ENCODE measurements at places on chromosomes 4 and X.

DNA sequence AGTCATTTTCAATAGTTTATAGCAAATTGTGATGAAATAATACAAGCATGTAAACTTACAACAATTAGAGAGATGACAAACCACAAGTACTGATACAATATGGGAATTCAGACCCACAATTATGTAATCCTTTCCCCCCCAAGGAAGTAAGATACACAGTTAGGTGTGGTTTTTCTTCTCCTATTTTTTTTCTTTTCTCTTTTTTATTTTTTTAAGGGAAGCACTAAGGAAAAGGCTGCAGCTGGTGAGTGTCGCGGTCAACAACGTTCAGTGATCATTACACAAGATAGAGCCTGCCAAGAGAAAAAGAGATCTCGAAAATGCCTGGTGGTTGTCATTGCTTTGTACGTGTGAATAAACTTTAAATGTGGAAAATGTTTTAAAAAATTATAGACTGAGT, 9.8 kb downstream of the NDNF start:
- no peak for DNase-seq

DNA sequence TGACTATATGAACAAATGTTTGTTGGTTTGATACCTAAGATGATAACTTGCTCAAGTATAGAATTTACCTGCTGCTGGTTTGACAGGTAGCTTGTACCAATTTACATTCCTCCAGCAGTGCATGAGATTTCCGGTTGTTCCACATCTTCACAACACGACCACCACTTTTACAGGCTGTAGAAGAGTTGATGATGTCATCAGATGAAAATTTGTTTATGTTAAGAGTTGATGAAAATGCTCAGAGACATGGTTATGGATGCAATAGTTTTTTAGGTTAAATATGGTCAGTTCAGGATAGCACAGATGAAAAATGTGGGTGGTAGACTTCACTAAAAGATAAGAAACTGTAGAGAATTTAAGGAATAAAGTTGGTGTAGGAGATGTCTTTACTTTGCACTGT, 468.3 kb downstream of the PCDH18 start:
- DNase-seq: no peak

GRCh38 chr4:176014583-176015108, 51.0 kb upstream of the WDR17 start:
- no peak for DNase-seq

DNA sequence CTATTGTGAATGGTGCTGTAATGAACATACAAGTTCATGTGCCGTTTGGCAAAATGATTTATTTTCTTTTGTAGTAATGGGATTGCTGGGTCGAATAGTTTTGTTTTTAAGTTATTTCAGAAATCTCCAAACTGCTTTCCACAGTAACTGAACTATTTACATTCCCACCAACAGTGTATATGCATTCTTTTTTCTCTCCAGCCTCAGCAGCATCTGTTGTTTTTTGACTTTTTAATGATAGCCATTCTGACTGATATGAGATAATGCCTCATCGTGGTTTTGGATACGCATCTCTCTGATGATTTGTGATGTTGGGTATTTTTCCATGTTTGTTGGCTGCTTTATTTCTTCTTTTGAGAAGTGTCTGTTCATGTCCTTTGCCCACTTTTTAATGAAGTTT, 246.3 kb upstream of the ADGRL3 start:
- DNase-seq: no peak

DNA sequence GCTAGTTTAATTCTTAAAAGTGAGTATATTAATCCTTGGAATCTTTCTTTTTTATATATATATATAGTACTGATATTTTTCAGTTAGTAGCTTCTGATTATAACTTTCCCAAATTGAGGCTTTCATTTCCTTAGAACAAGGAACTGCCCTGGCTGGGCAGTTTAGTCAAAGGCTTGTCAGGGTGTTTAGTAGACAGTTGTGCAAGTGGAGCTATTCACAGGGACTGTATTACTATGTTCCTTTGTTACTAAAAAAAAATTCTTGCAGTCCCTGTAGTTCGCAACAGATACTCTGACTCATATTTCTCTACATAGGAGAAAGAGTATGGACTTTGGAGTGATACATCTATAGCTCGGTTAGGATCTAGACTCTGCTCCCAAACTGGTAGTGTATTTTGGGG, 20.8 kb downstream of the USO1 start:
- DNase-seq: no peak

DNA sequence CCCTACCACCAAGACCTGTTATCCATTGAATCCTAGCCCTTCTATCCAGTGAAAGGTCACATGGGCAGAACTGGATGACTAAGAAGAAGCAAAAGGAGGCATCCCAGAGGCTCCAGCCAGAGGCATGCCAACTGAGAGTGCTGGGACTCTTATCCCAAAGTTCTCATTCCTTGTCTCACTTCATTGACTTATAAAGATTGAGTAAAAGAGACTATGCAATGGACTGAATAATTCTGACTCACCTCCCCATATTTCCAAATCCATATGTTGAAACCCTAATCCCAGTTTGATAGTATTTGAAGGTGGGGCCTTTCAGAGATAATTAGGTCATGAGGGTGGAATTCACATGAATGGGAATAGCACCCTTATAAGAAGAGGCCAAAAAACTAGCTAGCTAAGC, 131.4 kb downstream of the COL25A1 start:
- DNase-seq: no peak

DNA sequence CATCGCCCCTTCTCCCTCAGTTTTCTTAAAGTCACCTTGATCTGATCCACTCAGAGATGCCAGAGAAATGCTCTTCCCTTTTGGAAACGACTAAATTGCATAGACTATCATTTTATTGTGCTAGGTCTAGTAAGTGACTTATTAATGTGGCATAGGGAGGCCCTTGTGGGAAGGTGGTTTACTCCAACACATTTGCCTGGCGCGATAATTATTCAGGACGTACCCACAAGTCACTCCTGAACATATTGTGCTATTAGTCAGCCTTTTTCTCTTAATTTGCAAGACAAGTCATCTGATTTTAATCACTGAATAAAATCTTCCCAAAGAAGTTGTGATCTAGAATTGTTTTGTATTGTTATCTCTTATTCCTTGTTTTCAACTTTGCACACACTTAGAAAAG, 7.6 kb downstream of the ENPEP start:
- no peak for DNase-seq

DNA sequence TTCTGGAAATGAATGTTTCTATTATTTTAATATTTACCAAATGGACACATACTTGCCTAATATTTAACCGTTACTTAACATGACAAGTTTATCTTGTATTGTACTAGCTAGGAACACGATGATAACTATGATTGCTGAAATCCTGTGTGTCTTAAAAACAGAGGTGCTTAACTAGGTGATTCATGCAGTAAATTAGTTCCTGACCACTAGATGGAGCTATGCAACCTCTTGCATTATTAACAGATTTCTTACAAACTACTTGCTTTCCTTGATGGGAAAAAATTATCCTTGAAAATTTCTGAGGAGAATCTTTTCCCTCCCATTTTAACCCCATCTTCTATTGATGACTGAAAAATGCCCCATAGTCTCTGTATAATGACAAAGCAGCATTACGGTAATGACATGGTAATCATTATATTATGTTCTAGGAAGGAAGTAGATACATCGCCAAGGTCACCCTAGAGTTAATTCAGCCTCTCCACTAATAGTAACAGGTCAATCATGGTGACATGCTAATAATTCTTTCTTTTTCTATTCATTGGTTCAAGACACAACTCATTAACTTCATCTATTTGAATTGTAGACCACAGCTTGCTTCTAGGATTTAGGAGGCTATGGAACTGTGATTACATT, 844.2 kb downstream of the RAPGEF2 start:
- peak; percentile 54 for DNase-seq

DNA sequence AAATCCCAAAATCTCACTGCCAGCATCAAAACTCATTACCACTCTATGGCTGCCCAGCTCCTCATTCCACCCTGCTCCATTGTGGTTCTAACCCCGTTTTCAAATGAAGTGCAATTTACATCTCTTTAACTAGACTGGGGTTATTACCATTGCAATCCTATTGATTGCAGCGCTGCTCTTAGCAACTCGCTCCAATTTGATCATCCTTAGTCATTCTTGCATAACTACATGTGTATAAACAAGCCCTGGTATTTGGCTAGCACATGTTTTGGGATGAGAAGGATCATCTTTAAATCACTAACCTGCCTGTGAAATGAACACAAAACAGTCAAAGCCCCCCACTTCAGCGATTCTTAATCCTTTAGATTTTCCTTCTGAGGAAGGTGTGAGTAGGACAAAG, 340.1 kb upstream of the PPARGC1A start:
- no peak for DNase-seq

DNA sequence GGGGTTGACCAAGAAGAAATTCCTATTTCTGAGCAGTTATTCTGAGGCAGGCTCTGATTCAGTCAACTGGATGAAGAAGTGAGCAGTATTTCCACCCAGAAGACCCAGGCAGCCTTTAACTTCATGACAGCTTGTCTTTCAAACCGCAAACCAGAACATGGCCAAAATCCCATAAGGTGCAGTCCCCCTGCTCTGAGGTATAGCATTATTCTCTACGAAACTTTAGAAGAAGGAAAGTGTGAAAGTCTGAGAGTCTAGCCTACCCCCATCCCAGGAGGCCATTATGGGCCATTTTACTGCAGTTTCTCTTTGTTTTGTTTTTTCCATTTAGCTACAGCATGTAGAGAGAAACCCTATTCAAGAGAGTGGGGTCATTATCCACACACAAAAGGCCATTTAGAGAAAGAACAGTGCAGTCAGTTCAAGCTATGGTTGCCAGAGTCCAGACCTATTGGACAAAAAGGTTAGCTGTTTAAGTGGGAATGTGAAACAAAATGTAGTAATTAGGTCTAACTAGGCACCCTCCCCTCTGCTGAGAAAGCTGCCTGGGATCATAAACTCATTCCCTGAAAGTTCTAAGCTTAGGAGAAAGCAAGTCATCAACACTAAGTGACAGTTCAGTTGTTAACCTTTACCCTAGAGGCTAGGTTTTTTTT, 52.1 kb upstream of the RASGEF1B start:
- peak; percentile 63 for DNase-seq

DNA sequence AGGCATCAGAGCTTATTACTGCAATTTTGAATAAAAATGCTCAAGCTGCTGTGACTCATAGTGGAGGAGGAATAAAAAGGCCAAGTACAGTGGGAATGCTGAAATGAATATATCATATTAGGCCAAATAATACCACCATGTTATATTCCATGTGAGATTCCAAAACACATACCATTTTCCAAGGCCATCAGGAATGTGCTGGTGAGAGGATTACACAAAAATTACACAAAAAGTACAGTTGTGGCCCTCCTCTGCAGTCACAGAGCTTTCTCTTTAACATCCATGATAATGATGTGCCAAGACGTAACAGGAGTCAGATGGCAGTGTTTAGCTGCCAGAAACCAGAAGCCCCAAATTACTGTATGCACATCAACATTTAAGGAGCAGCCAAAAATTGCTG, 153.5 kb downstream of the PCDH18 start:
- DNase-seq: peak; percentile 1

DNA sequence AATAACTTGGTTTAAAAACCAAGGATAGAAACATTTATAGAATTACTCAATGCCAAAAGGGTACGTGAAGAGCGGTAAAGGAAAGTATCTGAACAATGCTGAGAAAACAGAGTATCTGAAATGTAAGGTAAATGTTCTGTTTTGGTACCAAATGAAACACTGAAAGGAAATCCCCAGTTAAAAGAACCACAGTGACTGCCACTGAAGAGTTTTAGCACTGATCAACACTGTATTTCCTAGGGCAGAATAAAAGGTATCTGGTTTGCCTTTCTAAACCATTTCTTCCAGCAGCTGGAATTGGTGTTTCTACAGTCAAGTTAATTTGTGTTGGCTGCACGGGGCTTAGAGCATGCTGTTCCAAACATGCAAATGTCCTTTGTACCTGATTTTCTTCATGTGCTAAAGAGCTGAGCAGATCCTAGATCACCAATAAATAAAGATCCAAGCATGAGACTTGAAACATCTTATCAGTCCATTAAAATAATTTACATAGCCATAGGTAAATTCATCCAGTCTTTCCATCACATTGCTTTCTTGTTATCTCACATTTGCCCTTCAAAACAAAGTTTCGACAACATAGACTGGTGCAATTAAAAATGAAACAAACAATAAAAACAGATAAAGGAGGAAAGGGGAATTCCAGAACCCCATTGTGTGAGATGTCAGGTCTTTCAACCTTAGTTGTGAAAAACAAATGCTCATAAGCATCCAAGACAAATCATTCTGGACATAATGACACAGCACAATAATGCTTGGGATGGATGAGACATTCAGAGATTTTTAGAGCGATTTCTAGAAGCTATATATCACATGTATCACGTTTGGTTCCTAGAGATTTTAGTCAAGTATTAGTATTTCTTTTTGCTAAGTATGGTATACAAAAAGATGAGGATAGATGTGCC, 38.6 kb downstream of the MFAP3L start:
- no peak for DNase-seq

DNA sequence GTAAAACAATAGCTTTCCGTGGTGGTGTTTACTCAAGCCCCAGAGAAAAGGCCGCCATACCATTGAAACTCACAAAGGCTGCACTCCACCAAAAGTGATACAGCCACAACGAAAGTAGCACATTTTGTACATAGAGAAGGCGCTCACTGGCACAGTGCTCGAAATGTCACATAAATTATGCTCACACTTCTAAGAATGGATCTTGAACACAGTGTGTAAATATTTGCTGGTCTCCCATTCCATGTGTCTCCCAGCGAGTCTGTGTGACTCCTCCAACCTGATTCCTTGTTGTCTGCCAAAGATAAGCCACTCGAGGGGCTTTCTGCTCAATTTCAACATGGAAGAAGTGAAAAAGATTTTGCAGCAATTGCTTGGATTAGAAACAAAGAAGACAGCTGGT, 234.0 kb upstream of the VCX3A start:
- no peak for DNase-seq

All from putamen (tissue), 1 donor.